ENCODE measurements at places on chromosomes 4 and X.

DNA sequence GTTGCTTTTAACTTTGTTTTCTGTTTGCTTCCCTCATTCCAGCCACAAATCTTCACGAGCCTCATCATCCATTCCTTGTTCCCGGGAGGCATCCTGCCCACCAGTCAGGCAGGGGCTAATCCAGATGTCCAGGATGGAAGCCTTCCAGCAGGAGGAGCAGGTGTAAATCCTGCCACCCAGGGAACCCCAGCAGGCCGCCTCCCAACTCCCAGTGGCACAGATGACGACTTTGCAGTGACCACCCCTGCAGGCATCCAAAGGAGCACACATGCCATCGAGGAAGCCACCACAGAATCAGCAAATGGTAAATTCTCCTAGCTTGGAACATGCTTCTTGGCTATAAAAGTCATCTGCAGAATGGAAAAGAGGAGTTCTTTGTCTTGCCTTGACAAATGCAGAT is 12.6 kb downstream of the AMTN start:
- DNase-seq, result no peak

- no peak for DNase-seq
Measured at GRCh38 chr4:121428721-121429120, 47.9 kb upstream of the QRFPR start.

GRCh38 chr4:111064342-111064993 is 441.6 kb upstream of the PITX2 start:
- DNase-seq, result no peak

GRCh38 chr4:139453041-139453370 is 915 bp upstream of the RAB33B start:
- DNase-seq, result peak; percentile 80

- DNase-seq, result no peak
Measured at GRCh38 chr4:158870626-158871334, 102.0 kb downstream of the FNIP2 start.

DNA sequence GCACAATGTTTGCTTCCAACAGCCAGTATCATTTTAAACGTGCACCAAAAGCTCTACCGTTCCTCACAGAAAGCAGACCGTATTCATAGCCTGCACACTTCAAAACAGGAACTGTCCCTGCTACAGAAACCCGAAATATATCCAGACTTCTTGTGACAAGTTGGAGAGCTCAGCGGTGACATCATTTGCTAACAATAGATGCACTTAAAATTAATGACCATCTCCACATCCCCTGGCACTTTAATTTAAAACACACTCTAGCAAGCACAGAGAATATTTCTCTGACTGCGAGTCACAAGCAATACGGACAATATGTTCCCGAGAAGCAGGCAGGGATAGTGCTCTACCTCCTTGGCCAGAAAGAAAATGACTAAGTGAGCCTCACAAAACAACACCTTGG is 2.5 kb downstream of the NYX start:
- DNase-seq, result no peak

GRCh38 chr4:112521123-112522023 is 5.4 kb upstream of the NEUROG2 start:
- no peak for DNase-seq

DNA sequence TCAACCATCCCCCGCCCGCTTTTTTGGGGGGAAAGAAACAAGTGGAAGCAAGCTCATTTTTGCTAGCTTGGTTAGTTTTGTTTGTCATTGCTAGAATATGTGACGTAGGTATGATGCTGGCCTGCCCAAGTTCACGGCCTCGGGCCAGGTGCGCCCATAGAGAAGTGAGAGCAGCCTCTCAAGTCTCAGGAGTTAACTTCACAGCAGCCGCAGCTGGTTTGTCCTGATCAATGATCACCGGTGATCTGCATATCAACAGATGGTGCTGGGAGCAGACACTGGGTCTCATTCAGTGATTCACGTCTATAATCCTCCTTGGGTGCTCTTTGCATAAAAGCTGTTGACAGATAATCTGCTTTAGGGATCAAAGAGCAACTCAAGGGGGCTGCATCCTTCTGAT is 50.1 kb downstream of the ENPP6 start:
- no peak for DNase-seq

GRCh38 chr4:71231129-71232055 is 107.4 kb upstream of the SLC4A4 start:
- DNase-seq, result no peak

- no peak for DNase-seq
Measured at GRCh38 chrX:121161501-121161933, 114.1 kb downstream of the GLUD2 start.

DNA sequence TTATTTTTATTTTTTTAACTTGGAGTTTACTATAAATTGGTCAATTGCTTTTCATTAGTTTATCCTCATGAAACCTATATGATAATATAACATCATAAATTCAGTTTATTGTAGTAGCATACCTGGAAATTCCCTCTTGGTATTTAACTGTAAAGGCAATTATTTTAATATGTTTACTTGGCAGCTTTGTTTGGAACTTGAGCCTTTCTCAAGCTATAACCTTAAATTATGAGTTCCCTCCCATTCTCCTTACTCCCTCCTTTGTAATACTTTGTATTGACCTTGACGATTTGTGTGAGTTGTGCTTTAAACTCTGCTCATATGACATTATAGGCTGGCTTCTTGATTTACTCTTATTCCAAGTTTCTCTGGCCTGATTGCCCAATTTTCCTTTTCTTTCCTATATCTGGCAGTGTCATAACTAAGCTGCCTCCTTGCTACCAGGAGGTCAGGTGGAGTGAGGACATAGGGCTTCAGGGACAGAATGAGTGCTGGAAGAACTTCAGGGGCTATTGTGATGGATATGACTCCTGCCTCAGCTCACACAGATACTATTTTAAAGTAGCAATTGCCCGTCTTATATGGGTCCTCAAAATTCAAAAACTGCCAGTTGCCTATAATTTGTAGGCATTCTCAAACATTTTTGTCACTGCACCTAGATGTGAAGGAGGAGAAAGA is 77.7 kb downstream of the RAP1GDS1 start:
- no peak for DNase-seq

- no peak for DNase-seq
Measured at GRCh38 chr4:1618438-1618837, 65.7 kb downstream of the FAM53A start.

- no peak for DNase-seq
Measured at GRCh38 chr4:184460499-184461285, 13.7 kb downstream of the IRF2 start.

DNA sequence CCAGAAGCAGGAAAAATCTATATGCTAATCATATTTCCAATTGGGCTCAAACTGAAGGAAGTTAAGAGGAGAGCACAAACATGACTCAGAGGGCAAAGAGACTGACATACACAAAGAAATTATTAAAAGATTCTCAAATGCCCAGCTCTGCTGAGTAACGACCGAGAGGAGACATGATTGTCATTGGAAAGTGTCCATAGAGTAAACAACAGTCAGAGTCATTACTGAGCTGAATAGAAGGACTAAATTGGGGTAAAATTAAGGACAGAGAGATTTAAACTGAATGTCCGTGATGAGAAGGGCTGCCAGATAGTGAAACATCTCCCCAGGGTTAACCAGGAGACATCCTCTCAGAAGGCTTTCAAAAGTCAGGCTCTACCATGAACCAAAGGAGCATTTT is 111.2 kb upstream of the GALNT7 start:
- DNase-seq, result no peak

DNA sequence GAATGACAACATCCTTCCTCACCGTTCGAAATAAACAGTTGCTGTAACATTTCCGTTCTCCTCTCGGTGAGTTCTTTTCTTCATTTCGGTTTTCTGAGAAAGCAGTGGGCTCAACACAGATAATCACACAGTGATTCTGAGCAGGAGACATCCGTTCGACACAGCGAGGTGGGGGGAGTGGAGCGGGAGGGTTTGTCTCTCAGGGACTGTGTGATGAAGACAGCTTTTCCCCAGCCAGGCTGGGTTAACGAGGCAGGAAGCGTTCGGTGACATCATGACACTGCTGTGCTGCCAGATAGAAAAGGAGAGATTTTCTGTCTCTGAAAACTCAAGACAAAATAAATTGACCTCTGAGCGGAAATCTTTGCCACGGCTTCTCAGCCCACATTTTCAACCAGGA is 119.3 kb downstream of the CRLF2 start:
- peak; percentile 47 for DNase-seq

DNA sequence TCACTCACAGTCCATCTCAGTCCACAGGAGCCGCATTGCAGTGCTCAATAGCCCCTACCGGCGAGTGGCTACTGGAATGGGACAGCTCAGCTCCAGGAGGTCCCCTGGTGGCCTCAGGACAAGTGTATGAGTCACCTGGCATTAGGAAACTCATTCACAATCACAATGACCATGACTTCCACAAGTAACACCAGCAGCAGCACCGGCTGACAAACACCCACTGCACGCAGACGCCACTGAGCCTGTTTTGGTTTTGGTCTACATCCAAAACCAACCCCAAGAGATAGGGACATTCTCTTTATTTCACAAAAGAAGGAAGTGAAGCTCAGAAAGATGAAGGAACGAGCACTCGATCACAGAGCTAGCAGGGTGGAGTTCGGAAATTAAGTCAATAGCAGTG is 8.1 kb downstream of the JAKMIP1 start:
- DNase-seq, result no peak

DNA sequence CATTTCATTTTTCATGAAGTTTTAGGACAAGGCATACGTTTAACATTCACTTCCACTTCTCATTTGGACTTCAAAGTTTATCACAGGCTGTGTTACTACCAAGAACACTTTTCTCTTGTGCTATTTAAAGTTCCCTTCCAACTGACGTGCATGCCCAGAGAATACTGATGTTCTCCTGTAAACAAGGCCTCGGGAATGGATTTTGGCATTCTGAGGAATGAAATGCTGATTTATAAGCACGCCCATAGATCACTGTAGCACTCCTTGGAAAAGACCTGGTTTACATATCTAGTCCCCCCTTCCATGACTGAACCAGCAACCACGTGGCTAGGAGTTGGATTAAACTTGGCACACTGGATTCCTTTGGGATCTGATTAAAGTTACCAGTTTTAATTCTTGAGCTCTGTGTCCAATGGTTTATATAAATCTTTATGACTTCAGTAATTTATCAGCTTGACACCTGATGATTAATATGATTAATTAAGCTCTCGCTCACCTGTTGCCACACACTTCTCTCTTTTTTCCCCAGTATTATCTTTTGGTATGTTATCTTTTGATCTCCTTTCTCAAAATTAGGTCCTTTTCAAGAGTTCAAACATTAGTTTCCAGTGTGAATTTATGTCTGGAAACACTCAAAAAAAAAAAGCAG is 122.4 kb upstream of the HAND2 start:
- DNase-seq, result no peak

DNA sequence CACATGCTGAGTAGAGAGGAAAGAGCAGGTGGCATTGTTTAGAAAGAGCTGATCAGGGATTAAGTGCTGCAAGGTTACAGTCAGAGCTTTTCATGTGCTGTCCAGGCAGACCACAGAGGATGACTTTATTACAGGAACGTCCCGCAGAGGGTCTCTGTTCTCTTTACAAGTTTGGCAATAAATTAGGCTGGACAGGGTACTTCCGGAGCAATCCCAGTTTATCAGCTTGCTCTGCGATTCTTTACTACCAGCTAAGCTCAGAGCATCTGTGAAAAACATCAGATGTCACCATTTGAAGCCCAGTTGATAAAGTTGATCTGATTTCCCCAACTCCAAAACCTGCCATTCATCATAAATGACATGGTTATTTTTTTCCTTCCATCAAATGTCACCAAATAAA is 633.1 kb downstream of the NLGN4X start:
- DNase-seq, result no peak

DNA sequence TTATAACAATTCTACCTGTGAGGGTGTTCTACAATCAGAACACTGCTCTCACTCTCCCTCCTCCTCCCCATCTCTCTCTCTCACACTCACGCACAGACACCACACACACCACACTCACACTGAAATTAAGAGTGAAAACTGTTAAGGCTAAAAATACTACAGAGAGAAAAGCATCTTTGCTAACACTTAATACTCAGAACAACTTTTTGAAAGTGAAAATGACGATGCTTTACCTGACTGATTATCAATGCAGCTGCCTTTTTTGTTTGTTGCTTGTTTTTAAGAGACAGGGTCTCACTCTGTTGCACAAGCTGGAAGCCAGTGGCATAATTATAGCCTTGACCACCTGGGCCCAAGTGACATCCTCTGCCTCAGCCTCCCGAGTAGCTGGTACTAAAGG is 222.4 kb downstream of the APBB2 start:
- DNase-seq, result no peak

GRCh38 chrX:109739625-109740432 is 6.8 kb upstream of the ACSL4 start:
- DNase-seq, result peak; percentile 23

DNA sequence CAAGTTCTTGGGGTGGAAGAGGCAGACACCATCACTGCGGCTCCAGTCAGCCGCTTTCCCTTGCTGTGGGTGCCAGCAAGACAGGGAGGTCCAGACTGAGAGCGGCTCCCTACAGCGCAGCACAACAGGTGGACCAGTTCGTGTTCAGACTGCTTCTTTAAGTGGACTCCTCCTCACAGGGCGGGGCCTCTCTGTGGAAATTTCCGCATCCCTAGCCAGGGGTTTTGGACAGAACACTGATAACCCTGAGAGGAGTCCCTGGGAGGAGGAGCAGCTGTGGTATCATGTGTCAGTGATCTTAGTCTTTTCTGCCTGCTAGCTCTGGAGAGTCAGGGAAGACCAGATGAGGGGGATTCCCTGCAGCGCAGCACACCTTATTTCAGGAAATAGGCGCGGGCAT is 48.5 kb downstream of the MAGEC2 start:
- DNase-seq, result no peak

- no peak for DNase-seq
Measured at GRCh38 chr4:4631150-4631549, 89.3 kb upstream of the STX18 start.

- no peak for DNase-seq
Measured at GRCh38 chr4:34771632-34772031, 1472.7 kb downstream of the ARAP2 start.

DNA sequence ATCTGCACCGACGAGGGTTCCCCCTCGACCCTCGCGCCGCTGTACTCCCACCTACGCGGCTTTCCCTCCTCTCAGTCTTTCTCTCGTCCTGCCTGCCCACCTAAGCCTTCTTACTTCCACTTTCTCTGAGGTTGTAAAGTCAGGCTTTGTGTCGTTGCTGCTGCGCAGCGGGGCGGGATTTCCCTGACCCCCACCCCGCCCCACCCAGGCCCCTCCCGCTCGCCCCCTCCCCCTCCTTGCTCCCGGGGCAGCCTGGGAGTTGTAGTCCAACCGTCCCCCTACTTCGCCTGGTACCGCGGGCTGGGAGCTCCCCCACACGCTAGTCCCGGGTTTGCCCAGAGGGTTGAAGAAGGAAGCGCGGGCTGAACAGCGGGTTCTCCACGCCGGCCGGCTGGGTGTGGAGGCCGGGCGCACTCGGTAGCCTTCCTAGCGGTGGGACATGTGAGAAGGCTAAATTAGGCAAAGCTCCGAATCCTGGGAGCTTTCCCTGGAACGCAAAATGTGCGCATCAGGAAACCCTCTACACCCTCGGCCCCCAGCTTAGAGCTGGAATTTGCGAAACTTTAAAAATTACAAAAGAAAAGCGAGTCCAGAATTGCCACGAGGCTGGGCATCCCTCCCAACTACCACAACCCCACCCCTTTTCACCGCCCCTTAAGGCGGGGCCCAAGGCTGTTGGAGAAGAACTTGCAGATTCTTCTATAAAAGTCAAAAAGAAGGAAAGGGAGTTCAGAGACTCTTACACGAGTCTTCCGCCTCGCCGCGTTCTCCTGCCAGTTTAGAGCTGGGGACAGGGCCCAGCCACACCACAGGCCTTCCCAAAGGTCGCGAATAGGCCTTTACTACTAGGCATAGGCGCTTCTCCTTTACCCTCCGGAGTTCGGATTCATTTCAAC is at the start of gene ATP11C:
ATP11C (minus strand) TSS at position 153 of the 896 bp plus-strand sequence. CDS start 1,011 bp downstream, outside the sequence.
- DNase-seq, result peak; percentile 85

GRCh38 chr4:71828470-71828869 is 44.6 kb upstream of the GC start:
- no peak for DNase-seq

GRCh38 chrX:16148896-16149295 is 18.4 kb upstream of the MAGEB17 start:
- DNase-seq, result no peak

All from CD4-positive, alpha-beta T cell treated with Interleukin-15 for 1 hour (primary cell).